ENCODE measurements at places on chromosomes 5 and 9. TPM values are rescaled to one million over a fixed set of nuclear protein-coding genes. Genes with fewer than 3 reads are reported as not detected.
A peak's percentile ranks its signal among the peaks of the same experiment; 100 is the strongest.

Gene PRUNE2
- total RNA-seq: 1.4 TPM

Gene SLIT3
- total RNA-seq: 0.18 TPM

Gene ADAMTSL2
- not detected for total RNA-seq

Gene SMIM33
- not detected for total RNA-seq

Gene AGXT2
- total RNA-seq: not detected

Gene IL3
- total RNA-seq: not detected

Gene OLFM1
- total RNA-seq: 0.36 TPM

Gene GABRA1
- total RNA-seq: not detected

Gene SLC36A3
- not detected for total RNA-seq

Gene SPAAR
- total RNA-seq: 0.18 TPM

Gene TOR1B
- total RNA-seq: 16.4 TPM

DNA sequence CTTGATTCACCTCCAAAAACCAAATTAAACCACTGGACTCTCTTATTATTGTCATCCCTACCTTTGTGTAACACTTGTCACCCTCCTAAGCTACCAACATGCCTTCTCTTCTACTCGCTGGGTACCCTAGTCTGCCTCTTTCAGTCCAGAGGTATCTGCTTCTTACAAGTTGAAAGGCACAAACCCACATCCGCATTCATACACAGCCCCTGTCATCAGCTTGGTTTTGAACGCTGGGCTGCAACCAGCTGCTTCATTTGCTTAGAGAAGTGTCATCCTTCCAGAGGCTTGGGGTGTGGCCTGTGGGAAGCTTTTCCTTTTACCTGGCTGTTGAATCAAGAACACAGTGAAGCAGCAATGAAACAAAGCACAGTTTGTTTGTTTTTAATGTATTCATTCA lies 138.8 kb upstream of the WWC1 start:
- H3K4me3 ChIP-seq: no peak overlapping the region
- no peak for DNase-seq
- no peak overlapping the region for H3K27ac ChIP-seq
- H3K4me1 ChIP-seq: no peaks in the 10 kb centered on the region
- no peaks in the 10 kb centered on the region for H3K36me3 ChIP-seq

DNA sequence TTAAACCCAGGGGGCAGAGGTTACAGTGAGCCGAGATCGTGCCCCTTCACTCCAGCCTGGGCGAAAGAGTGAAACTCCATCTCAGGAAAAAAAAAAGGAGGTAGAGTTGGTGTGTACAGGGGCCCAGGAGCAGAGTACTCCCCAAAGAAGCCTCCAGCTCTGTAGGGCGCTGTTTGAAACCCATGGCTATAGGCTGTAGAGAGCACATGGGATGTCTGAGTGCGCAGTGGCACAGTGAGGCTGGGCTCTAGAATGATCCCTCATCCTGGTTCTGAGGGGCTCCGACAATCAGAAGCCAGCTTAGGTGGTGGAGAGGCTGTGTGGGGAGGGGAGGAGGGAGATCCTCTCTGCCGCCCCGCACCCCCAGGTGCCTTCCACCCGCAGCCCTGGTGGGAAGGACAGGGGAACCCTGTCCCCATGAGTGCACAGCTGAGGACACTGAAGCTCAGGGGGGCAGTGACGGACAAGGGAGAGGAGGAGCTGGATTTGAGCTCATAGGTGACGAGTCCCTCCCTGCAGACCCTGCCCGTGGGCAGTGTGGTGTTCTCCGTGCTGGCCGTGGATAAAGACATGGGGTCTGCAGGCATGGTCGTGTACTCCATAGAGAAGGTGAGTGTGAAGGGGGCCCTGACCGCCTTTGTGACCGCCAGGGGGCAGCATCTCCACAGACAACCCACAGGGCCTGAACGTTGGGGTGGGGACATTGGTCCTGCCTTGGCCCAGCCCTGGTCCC lies 24.6 kb downstream of the CDHR2 start:
- peaks cover 5% of the 10 kb centered on the region for H3K27me3 ChIP-seq
- no peaks in the 10 kb centered on the region for H3K36me3 ChIP-seq
- H3K27ac ChIP-seq: no peak overlapping the region
- DNase-seq: peak; percentile 32
- no peaks in the 10 kb centered on the region for H3K4me1 ChIP-seq
- H3K4me3 ChIP-seq: no peak overlapping the region

GRCh38 chr5:53501054-53501453 lies 20.6 kb downstream of the FST start:
- H3K36me3 ChIP-seq: no peaks in the 10 kb centered on the region
- no peaks in the 10 kb centered on the region for H3K27me3 ChIP-seq
- no peak overlapping the region for H3K27ac ChIP-seq
- H3K4me1 ChIP-seq: no peaks in the 10 kb centered on the region

DNA sequence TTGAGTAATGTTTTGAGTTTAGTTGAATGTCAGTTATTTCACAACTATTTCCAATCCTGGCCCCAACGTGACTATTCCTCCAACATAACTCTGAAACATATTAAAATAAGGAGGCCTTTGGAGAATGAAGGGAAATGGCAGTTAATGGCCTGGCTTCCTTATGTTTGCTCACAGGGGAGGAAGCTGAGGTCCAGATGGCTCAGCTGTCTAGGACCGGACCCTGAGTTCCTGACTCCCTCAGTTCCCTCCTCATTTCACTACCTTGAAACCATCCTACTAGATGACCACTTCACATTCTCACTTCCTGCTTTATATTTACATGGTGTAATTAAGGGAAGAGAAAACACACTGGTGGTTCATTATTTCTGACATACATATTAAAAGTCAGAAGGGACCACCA lies 6.6 kb downstream of the OTULINL start:
- no peak overlapping the region for H3K4me3 ChIP-seq
- no peak overlapping the region for H3K27ac ChIP-seq
- no peaks in the 10 kb centered on the region for H3K4me1 ChIP-seq
- no peaks in the 10 kb centered on the region for H3K36me3 ChIP-seq
- no peak for DNase-seq
- H3K27me3 ChIP-seq: peaks cover 40% of the 10 kb centered on the region

- DNase-seq: no peak
- H3K4me1 ChIP-seq: no peaks in the 10 kb centered on the region
- H3K36me3 ChIP-seq: no peaks in the 10 kb centered on the region
- no peak overlapping the region for H3K4me3 ChIP-seq
Measured at GRCh38 chr5:159669559-159669958, 246.7 kb upstream of the ADRA1B start.

DNA sequence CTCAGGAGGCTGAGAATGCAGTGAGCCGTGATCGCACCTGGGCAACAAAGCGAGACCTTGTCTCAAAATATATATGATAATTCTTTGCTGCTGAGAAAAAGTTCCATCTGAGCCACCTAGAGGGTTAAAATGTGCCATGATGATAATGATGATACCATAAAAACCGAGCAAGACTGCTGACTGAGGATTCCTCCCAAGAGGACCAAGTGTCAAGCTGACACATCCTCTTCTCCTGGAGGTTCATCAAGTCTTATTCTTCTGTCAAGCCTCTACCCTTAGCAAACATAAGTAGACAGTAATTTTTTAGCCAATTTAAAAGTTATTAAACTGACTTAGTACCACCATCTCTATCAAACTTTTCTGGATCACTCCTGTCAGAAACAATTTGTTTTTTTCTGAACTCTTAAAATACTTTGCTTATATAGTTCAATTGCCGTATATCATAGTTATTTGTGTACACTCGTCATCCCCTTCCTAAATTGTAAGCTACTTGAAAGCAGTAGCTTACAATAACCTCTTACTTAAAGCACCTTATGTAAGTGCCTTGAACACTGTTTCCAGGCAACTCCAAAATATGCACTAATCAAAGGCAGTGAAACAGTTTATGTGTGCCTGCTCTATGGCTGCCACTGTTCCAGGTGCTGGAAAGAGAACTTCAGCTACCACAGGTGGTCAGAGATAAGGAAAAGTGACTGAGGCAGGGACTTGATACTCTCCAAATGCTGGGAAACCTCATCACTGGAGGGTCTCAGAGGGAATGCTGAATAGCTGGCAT lies 57.4 kb downstream of the SCAI start:
- DNase-seq: no peak
- no peak overlapping the region for H3K4me3 ChIP-seq
- H3K4me1 ChIP-seq: no peaks in the 10 kb centered on the region
- H3K27ac ChIP-seq: no peak overlapping the region
- H3K36me3 ChIP-seq: peaks cover 3% of the 10 kb centered on the region
- H3K27me3 ChIP-seq: no peaks in the 10 kb centered on the region

DNA sequence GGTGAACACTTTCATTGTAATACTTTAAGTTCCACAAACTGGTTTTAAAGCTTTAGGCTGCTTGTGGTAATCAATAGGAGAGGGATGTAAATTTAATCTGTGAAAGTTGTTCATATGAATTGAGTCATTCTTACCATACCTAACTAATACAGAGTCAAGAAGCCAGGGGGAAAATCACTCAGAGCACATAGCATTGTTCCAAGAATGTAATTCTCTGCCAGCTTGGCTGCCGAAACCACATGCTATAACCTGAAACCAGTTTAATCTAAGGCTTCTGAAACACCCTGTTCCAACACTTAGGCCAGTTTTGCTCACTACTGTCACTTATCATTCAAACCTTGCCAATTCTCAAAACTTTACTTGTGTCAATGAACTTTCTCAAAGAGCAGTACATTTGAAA lies 528.8 kb upstream of the GRAMD2B start:
- H3K27me3 ChIP-seq: no peaks in the 10 kb centered on the region
- H3K27ac ChIP-seq: no peak overlapping the region
- no peaks in the 10 kb centered on the region for H3K36me3 ChIP-seq
- no peak overlapping the region for H3K4me3 ChIP-seq
- no peaks in the 10 kb centered on the region for H3K4me1 ChIP-seq
- DNase-seq: no peak

DNA sequence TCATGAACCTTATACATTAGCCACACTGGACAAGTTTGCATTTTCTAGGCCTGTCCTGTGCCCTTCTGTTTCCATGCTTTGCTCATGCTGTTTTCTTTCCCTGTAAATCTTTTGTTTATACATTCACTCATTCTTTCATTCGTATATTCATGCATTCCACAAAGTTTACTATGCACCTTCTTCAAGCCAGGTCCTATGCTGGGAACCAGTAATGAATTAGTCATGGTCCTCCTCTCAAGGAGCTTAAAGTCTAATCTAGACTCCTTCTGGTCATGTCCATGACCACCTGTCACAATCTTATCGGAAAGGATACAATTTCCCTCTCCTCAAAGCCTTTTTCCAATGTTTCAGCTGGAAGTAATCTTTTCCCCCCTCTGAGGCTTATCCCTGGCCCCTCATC lies 9.1 kb upstream of the XPA start:
- H3K27me3 ChIP-seq: peaks cover 10% of the 10 kb centered on the region
- H3K27ac ChIP-seq: no peak overlapping the region
- no peak overlapping the region for H3K4me3 ChIP-seq
- no peaks in the 10 kb centered on the region for H3K36me3 ChIP-seq
- peak; percentile 31 for DNase-seq

- peaks cover 2% of the 10 kb centered on the region for H3K4me1 ChIP-seq
- DNase-seq: no peak
- H3K4me3 ChIP-seq: no peak overlapping the region
- no peak overlapping the region for H3K27ac ChIP-seq
- no peaks in the 10 kb centered on the region for H3K27me3 ChIP-seq
- H3K36me3 ChIP-seq: no peaks in the 10 kb centered on the region
Measured at GRCh38 chr9:91258451-91258850, 103.3 kb downstream of the AUH start.

DNA sequence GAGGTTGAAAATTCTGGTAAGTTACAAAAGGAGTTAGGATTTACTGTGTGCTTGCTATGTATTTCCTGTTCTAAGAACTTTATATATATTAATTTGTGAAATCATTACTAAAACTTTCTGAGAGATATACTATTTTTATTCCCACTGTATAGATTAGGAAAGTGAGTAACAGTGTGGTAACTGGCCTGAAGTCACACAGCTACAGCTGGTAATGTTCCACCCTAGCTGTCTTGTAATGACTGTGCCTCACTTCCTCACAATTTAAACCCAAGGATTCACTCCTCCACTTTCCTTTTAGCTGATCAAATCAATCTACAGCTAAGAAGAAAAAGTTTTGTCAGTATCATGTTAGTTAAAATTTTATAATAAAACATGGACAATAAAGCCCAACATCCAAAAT lies 278.8 kb downstream of the GAS1 start:
- no peak overlapping the region for H3K4me3 ChIP-seq
- peaks cover 4% of the 10 kb centered on the region for H3K4me1 ChIP-seq
- no peaks in the 10 kb centered on the region for H3K27me3 ChIP-seq
- H3K27ac ChIP-seq: no peak overlapping the region
- DNase-seq: peak; percentile 62

DNA sequence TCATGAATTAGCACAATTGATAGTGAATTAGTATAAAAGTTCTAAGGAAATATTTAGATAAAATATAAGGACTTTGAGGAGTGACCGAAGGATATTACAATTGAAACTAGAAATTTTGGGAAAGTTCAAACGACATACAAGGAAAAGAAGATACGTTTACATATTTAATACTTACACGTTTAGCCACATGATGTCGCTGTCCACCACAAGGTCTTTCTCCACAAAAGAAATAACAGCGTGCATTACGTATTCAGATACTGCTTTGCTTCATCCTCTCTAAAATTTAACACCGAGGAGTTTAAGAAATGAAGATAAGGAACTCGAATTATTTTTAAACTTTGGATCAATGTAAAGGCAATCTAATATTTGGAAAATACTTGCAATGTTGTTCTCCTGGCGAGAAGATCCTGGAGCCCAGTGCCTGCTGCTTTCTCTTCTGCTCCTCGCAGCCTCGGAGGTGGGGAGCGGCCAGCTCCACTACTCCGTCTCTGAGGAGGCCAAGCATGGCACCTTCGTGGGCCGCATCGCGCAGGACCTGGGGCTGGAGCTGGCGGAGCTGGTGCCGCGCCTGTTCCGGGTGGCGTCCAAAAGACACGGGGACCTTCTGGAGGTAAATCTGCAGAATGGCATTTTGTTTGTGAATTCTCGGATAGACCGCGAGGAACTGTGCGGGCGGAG lies at the start of gene PCDHA3:
Gene PCDHA3 (plus strand): TSS at position 242 of the 678 bp plus-strand sequence.
- no peaks in the 10 kb centered on the region for H3K4me1 ChIP-seq
- no peaks in the 10 kb centered on the region for H3K27me3 ChIP-seq
- peak; percentile 1 for DNase-seq
- H3K27ac ChIP-seq: no peak within 1 kb of the TSS

- no peak overlapping the region for H3K4me3 ChIP-seq
- H3K36me3 ChIP-seq: no peaks in the 10 kb centered on the region
- H3K4me1 ChIP-seq: no peaks in the 10 kb centered on the region
- H3K27me3 ChIP-seq: peaks cover 15% of the 10 kb centered on the region
- peak; percentile 67 for DNase-seq
Measured at GRCh38 chr5:64625678-64626077, 64.6 kb upstream of the SHISAL2B start.

DNA sequence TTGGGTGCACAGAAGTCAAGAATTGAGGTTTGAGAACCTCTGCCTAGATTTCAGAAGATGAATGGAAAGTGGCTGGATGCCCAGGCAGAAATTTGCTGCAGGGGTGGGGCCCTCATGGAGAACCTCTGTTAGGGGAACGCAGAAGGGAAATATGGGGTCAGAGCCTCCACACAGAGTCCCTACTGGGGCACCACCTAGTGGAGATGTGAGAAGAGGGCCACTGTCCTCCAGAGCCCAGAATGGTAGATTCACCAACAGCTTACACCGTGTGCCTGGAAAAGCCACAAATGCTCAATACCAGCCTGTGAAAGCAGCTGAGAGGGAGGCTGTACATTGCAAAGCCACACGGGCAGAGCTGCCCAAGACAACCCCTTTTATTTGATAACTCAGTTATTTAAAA lies 383.5 kb downstream of the TLE4 start:
- no peak overlapping the region for H3K27ac ChIP-seq
- H3K4me1 ChIP-seq: no peaks in the 10 kb centered on the region
- H3K36me3 ChIP-seq: no peaks in the 10 kb centered on the region
- no peak for DNase-seq

GRCh38 chr9:69546265-69546664 lies 125.9 kb downstream of the APBA1 start:
- no peaks in the 10 kb centered on the region for H3K27me3 ChIP-seq
- no peak overlapping the region for H3K27ac ChIP-seq
- no peaks in the 10 kb centered on the region for H3K4me1 ChIP-seq
- no peak overlapping the region for H3K4me3 ChIP-seq

Data from IMR-90 (cell line).